ENCODE measurements at places on chromosomes 3 and 15.
A peak's percentile ranks its signal among the peaks of the same experiment; 100 is the strongest.

DNA sequence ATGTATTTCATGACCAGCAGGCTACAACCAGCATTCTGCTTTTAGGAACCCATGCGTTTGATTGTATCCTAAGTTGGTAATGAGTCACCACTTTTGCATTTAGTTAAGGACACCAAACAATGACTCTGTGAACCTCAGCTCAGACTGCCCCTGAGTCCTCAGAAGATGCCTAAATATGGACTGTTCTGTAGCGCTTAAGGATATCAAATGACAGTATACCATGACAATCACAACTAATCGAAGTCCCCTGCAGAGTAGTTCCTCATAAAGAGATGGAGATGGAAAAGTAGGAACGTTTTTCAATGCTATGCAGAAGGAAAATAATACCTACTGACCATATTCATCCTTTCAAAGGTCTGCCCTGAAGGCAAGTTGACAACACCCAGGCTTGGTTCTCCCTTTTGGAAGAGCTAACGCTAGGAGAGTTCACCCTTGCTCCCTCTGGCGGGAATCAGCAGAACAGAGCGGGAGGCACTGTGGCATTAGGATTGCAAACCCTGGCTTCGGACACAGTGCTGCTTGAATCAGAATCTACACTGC, 508.6 kb downstream of the FHIT start:
- no peak for DNase-seq

GRCh38 chr15:74788683-74789151, 6.8 kb downstream of the CSK start:
- DNase-seq: peak; percentile 62

GRCh38 chr3:157533298-157534070, 30.3 kb upstream of the VEPH1 start:
- no peak for DNase-seq

DNA sequence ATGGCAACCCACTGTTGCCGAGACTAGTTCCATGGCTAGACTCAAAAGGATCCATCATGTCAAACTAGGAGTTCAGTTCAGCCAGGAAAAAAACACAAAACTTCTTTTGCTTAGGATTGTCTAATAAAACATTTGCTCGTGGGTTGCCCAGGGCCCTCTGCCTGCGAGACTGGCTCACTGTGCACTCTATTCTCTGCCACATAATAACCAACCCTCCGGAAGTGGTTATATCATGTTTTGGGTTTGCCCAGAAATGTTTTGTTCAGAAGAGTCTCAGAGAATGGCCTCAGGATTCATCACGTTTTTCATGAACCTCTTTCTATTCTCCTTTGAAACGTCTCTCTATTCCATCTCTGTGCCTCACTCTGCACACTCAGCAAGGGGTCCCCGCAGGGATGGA, 216.1 kb downstream of the SV2B start:
- peak; percentile 52 for DNase-seq

GRCh38 chr15:67127965-67128364, 62.6 kb downstream of the SMAD3 start:
- DNase-seq: no peak

- DNase-seq: no peak
Observed at GRCh38 chr3:103440539-103441203, 1005.9 kb downstream of the ZPLD1 start.

DNA sequence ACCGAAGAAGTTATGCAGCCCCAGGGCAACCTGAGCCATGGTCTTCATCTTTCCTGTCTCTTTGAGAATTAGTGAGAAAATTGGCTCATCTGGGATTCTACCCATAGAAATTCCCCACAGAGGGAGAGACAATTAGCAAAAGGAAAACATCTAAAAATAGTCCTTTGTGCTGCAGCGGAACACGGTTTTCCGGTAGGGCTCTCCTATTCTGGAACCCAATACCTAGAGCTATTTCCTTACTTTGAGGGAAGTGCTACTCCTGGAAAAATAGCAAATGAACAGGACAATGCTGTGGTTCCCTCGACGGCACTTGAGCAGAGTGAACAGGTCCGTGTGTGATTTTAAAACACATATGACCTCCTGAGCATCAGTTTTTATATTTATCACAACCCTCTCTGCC, 210.5 kb downstream of the FGF12 start:
- no peak for DNase-seq

DNA sequence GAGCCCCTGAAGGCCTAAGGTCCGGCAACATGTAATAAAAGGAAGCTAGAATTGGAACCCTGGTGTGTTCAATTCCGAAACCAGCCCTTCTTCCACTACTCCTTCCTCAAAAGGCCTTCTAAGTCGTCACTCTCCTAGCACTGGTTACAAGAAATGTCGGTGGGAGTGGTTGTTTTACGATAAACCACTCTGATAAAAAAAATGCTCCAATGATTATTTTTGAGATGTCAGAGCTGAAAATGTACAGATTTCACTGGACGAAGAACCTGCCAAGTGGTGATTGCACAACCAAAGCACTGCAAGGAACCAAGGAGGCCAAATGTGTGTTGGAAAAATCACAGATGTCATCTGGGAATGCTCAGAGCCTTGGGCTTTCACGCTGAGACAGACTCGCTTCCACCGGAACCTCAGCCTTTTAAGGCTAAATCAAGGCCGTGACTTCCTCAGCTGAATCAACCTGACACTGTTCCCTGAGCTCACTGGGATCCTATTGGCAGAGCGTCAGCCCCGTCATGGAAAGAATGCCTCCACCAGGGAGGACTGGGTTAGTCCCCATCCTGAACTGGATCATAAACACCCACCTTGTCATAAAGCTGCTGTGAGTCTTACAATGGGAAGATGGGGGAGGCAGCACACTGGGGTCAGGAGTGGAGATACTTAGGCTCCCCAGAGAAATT, 108.1 kb upstream of the THBS1 start:
- DNase-seq: no peak

DNA sequence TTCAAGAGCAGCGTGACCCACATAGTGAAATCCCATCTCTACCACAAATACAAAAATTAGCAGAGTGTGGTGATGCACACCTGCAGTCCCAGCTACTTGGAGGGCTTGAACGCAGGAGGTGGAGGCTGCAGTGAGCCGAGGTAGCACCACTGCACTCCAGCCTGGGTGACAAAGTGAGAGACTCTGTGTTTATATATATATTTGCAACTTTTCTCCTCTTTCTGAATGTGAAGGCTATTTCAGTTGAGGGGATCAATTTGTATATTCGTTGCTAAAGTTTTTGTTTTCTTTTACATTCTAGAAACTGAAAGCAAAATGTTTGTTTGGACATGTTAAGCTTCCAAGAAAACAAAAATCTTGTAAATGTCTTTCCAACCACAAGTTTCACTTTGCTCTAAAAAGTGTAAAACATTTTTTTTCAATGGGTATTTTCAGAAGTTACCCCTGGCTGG, 29.8 kb upstream of the FAM98B start:
- DNase-seq: no peak

GRCh38 chr15:67444100-67444499, 76.8 kb upstream of the C15orf61 start:
- DNase-seq: no peak

Measured in CD4-positive, alpha-beta T cell treated with Interleukin-12 subunit alpha and Interleukin-12 subunit beta, for 1 hour (primary cell).